ENCODE measurements at places on chromosomes 16 and 17. TPM values are rescaled to one million over a fixed set of nuclear protein-coding genes. Genes with fewer than 3 reads are reported as not detected.

DNA sequence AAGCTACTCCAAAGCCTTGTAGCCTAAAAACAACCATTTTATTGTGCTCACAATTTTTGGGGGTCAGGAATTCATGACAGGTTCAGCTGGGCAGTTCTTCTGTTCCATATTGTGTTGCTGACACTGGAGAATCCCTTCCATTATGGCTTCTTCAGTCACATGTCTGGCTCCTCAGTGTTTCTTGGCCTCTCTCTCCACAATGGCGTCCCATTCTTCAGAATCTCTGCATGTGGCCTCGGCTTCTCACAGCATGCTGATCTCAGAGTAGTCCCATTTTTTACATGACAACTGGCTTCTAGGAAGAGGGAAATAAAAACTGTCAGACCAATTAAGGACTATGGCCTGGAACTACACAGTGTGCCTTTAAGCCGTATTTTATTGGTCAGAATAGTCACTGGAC lies 49.7 kb downstream of the NF1 start:
- no peak for DNase-seq

DNA sequence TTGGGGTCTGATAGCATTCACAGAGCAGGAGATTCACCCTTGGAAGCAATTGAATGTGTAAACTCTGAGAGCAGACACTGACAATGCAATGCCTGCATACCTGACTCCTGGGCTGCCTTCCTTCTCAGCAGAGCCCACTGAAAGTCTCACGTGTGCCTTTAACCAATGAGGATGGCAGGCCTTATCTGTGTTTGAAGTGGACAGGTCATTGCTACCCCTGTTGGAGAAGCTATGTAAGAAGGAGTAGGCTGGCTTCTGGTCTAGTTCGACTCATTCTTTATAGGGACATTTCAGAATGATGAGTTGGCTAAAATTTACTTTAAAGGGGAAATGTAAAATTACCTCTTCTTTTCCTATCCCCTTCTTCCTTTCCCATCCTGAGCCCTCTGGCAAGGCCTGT lies 446.3 kb downstream of the SLC39A11 start:
- no peak for DNase-seq

DNA sequence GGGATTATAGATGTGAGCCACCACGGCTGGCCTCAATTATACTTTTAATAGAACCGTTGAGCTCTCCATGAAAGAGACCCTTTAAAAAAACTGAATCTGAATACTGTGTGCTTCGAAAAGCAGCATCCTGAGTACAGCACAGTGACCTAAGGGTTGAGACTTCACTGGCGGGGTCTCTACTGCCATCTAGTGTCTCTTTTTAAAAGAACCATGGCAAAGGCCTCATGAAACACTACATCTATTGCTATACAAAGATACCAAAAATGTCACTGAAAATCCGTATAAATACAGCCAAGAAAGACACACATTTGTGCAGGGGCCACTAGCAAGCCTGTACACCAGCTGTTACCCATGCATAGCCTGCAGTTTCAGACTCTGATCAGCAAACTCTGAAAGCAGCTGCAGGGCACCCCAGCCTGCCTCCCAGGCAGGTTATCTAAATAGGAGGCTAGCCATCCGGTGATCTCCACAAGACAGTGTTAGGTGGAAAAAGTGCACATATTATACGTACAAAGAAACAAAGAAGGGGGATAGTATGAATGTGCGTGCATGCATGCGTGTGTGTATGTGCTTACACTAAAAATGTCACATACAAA lies 35.3 kb downstream of the NPLOC4 start:
- DNase-seq = peak; percentile 65

- DNase-seq = no peak
Observed at GRCh38 chr17:37305406-37305905, 70.3 kb upstream of the C17orf78 start.

- DNase-seq = no peak
Observed at GRCh38 chr17:37774504-37774903, 29.6 kb upstream of the HNF1B start.

- DNase-seq = peak; percentile 68
Observed at GRCh38 chr16:50603206-50604064, 55.2 kb downstream of the NKD1 start.

- no peak for DNase-seq
Observed at GRCh38 chr17:18028952-18029540, 9.9 kb downstream of the ATPAF2 start.

DNA sequence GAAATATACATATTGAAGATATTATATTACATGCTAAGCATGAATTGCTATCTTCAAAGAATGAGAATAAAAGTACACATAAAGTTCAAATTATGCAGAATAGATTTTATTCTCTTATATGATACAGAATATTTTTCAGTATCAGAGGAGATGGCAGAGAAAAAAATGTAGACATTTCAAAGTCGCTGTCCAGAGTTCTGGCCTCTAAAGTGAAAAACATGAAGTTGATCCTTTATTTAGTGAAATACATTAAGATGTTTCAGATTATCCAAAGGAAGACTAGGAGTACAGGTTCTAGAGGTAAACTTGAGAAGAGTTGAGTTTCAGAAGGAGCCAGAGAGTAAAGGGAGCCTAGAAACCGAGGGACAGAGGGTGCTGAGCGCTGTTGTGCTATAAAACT lies 303.6 kb downstream of the UTP18 start:
- DNase-seq = no peak

DNA sequence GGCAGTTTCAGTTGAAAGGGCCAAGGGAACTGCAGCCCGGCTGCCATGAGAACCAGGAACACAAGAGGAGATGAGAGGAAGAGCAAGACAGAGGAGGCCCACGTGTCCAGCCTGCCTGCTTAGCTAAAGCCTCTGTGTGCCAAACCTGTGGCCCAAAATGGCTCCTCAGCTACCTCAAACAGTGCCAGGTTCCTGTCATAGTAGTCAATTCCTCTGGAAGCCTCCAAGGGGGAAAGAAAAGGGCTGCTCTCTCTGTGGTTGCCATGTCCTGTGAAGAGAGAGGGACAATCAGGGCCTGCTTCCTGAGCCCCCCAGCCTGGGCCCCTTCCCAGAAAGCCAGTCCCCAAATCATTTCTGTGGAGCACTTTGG lies 5.2 kb downstream of the SLC12A4 start:
- no peak for DNase-seq

- no peak for DNase-seq
Observed at GRCh38 chr17:77746896-77747554, 211.5 kb upstream of the TNRC6C start.

GRCh38 chr17:30132615-30133014 lies 16.0 kb downstream of the NSRP1 start:
- peak; percentile 44 for DNase-seq

DNA sequence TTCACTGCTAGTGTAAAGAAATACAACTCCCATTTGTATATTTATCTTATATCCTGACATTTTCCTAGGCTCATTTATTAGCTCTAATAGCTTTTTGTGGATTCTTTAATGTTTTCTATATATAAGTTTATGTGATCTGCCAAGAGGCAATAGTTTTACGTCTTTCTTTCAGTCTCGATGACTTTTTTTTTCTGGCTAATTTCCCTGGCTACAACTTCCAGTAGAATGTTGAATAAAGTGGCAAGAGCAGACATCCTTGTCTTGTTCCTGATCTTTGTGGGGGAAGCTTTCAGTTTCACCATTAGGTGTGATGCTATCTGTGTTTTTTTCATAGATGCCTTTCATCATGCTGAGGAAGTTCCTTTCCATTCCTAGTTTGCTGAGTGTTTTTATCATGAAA lies 43.9 kb upstream of the ABCA3 start:
- DNase-seq = no peak

GRCh38 chr17:55434721-55435120 lies 13.1 kb upstream of the MMD start:
- DNase-seq = no peak

DNA sequence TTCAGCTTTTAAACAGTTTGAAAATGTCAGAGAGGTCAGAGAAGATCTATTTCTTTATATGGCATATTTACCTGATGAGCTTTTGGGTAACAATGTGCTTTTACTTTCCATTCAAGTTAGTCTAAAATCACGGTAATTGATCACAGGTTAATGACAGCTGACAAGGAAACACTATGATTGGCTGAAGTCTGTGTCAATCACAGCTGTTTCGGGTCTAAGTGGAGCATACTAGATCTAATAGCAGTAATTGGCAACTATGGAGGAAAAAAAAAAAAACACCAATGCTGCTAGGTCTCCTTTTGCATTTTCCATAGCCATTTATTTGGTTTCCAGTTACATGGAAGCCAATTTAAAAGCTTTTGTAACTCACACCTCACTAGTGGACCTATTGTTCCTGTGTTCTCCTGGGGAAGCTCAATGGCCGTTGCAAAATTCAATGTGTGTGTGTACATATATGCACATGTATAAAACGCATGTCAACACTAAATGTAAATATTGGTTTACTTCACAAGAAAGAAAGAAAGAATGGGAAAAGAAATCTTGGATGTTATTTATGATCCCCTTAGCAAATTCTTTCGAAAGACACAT lies 568.3 kb upstream of the ZFHX3 start:
- DNase-seq = no peak

- DNase-seq = no peak
Observed at GRCh38 chr17:50192618-50193291, 8.7 kb downstream of the COL1A1 start.

DNA sequence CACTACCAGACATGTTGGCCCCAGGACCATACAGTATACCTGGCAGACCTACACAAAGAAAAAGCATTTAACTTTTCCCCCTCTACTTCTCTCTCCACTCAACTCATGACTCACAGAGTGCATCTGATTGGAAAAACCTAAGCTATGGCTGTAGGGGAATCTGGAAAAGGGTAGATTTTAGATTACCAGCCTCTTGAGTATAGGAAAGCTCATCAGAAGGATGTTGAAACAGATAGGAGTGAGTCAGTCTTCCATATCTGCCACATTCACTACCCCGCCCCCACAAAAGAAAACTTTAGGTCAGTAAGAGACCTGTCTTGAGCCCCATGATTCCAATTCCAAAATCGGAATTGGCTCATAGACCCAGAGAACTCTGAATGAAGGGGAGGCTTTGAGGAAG lies 12.3 kb downstream of the KRT9 start:
- DNase-seq = no peak

GRCh38 chr16:27892879-27893278 lies 170.6 kb downstream of the GSG1L start:
- DNase-seq = no peak

DNA sequence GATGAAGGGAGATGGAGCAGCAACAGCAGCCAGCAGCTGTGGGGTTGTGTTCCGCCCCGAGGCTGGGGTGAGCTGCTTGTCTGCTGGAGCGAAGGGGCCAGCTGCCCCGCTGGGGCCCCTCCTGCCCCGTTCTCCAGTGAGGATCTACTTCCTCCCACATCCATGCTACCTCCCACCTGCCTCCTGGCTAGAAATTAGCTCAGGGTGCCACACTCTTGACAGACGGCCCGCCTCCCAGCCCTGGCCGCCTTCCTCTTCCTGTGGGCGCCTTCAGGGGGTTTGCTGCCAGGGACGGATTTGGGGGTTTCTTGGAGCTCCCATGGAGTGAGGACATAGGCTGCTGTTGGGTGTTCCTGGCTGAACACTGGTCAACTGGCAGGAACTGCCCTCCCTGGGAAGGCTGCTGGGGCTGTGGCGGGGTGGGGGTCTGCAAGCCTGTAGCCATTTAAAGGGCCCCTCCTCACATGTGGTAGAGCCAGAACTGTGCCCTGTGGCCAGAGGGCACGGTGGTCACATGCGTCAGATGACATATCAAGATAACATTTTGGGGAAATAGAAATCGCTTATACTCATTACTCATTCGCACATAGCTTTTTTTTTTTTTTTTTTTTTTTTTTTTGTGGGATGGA lies 13.1 kb downstream of the TBC1D24 start:
- no peak for DNase-seq

- DNase-seq = no peak
Observed at GRCh38 chr17:80781807-80782277, 209.8 kb upstream of the CHMP6 start.

GRCh38 chr17:78484271-78485246 lies 92.6 kb downstream of the DNAH17 start:
- DNase-seq = no peak

DNA sequence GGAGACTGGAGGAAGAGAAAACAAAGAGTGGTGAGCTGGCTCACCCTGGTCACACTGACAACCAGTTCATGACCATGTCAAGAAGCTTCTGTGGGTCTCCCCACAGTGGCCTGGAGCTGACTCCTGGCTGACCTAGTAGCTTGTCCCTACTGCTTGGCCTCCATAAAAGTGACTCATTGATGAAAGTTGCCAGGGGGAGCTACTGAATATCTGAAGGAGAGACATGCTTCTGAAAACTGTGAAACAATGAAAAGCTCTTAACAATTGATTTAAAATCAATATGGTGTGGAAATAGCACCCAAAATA lies 22.0 kb downstream of the SMPD3 start:
- no peak for DNase-seq

GRCh38 chr17:82021107-82021899 lies 1.4 kb downstream of the CENPX start:
- DNase-seq = no peak

- DNase-seq = no peak
Observed at GRCh38 chr16:84332975-84333684, 35.2 kb upstream of the ATP2C2 start.

The CCL16 gene
- total RNA-seq = not detected

The CFAP119 gene
- total RNA-seq = 0.79 TPM

The CLEC10A gene
- total RNA-seq = 3.7 TPM

The ZNF624 gene
- 12.8 TPM for total RNA-seq

The CACNA1G gene
- 8.9 TPM for total RNA-seq

The GINS2 gene
- 5.3 TPM for total RNA-seq

The ANKFY1 gene
- 37.9 TPM for total RNA-seq

The TBX6 gene
- total RNA-seq = 0.20 TPM

The TMIGD1 gene
- total RNA-seq = not detected

The KRTAP4-16 gene
- not detected for total RNA-seq

The P3H4 gene
- 27.9 TPM for total RNA-seq

The OR2C1 gene
- total RNA-seq = 0.30 TPM

The CDT1 gene
- total RNA-seq = 7.9 TPM

Measured in skin of body (tissue), 3 donors.